ENCODE measurements at places on chromosomes 1 and 21.

- no peak for DNase-seq
Measured at GRCh38 chr1:209550519-209550918, 33.0 kb upstream of the CAMK1G start.

DNA sequence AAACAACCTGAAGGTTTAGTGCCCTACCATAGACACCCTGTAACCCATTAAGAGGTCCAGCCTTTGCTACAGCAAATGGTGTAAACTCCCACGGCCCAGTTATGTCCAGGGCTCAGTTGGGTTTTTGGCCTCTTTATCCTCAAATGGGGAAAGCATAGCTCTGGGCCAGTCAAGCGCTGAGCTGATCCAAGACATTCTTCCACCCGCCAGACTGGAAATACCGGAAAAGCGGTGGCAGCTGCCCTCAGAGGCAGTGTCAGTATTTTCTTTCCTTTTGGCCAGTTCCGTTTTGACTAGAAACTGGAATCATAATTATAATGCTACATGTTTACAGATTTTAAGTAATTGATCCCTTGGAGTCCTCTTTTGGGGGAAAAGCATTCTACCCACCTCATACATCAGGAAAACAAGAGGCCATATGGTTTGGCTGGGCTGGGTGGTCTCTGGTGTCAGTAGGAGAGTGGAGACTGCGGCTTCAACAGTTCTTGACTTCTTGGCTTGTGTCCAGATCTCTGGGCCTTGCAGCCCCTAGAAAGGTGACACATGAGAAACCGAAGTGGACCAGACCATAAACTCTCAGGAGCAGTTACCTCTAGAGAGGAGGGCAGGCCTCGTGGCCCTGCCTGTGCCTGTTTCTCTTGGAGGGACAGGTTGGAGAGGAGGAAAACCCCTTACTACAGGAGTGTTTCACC, 30.2 kb upstream of the CLDN14 start:
- DNase-seq = no peak

- DNase-seq = peak; percentile 83
Measured at GRCh38 chr21:39891111-39891510, 23.9 kb downstream of the PCP4 start.

- no peak for DNase-seq
Measured at GRCh38 chr1:22229379-22229778, 86.5 kb upstream of the WNT4 start.

GRCh38 chr1:95095833-95096217, 21.3 kb upstream of the TLCD4 start:
- no peak for DNase-seq

GRCh38 chr1:170886460-170886859, 48.9 kb upstream of the MROH9 start:
- no peak for DNase-seq

DNA sequence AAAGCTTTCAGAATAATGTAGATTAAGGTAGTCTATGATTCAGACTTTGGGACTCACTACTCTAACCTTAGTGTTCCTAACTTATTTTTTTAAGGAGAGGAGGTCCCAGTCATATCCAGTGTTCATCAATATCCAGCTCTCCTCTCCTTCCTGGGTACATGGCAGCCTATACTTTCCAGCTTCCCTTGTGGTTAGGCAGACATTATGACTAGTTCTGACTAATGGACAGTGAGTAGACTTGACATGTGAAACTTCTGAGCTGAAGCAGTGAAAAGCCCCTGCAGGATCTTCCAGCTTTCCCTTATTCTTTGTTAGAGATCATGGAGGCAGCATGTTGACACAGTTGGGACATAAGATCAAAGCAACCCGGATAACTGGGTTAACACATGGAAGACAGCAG, 144.2 kb downstream of the PTPRU start:
- no peak for DNase-seq

DNA sequence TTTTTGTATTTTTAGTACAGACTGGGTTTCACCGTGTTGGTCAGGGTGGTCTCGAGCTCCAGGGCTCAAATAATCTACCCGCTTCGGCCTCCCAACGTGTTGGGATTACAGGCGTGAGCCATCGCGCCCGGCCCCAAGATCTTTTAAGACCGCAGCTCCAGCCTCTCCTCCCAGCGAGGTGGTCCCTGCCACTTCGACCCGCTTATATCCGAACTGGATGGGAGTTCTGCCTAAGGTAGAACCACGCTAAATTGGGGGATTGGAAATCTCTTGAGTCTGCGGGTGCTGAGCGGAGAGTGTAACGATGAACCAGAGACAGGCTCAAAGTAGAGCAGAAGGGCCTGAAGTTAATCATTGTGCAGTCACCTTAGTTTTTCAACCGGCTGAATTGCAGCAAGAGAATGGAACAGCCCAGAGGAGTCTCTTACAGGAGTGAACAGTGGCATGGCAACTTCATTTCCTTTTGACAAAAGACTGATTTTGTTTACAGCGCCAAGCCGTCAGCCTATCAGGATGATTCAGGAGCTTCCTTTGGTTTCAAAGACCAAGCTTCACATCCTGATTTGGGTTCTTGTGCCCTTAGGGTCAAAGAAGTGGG, 726 bp upstream of the CYB5R1 start:
- no peak for DNase-seq

GRCh38 chr1:208303743-208304712, 59.8 kb upstream of the PLXNA2 start:
- no peak for DNase-seq

- DNase-seq = no peak
Measured at GRCh38 chr1:160853754-160854153, 8.9 kb downstream of the CD244 start.

- DNase-seq = no peak
Measured at GRCh38 chr1:7781501-7781900, 2.6 kb upstream of the PER3 start.

- DNase-seq = no peak
Measured at GRCh38 chr21:32682696-32683474, 44.9 kb downstream of the SYNJ1 start.

- DNase-seq = no peak
Measured at GRCh38 chr1:99548943-99549605, 96.8 kb upstream of the PALMD start.

DNA sequence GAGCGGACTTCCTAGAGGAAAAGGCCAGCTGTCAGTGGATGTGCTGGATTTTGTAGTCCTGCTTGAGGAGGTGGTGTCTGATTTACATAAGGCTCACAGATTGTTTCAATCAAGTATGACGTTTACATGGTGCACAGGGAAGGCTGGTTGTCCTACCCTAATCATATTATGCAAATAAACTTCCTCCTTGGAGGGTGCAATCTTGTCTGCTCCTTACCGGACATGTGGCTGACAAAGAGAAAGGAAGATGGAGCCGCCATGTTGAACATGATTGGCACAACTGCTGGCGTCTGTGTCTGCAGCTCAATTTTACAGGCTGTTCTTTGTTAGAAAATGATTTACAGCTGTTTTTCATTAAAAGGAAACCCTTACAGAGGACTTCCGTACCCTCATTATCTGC, 1656.1 kb downstream of the KCNT2 start:
- DNase-seq = no peak

GRCh38 chr1:242139986-242140385, 141.1 kb upstream of the MAP1LC3C start:
- no peak for DNase-seq

- no peak for DNase-seq
Measured at GRCh38 chr1:228917342-228917741, 182.1 kb downstream of the RHOU start.

DNA sequence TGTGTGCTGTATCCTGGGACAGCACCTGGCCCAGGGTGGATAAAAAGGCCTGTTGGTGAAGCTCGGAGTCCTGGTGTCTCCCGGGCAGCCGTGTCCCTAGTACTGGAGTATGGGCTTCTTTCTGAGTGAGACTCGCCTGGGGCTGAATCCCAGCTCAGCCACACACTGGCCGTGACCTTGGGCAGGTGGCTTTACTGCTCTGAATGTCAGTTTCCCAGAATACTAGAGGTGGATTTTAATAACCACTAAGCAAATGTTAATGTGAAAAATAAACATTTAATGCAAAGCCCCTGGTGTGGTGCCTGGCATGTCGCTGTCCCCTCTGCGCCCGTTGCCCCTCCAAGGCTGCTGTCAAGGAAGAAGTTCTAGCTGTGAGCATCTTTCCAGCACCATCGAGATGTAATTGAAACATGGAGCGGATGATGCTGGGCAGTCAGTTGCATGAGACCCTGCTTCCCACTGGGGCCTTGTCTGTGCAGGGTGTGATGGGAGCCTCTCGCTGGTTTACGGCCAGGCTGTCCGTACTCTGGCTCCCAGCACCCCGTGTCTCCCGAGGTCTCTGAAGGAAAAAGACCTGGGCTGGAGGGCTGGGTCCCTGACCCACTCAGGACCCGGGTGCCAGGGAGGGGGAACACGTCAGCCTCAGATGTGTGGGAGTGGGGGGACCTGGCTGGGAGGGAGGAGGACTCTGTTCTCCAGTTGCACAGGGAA, 527.8 kb downstream of the MATN1 start:
- no peak for DNase-seq

- no peak for DNase-seq
Measured at GRCh38 chr21:46226146-46226545, 2.4 kb downstream of the LSS start.

GRCh38 chr1:46582972-46583371, 21.1 kb downstream of the MKNK1 start:
- no peak for DNase-seq

GRCh38 chr21:41897700-41898099, 18.6 kb upstream of the PRDM15 start:
- DNase-seq = no peak

- no peak for DNase-seq
Measured at GRCh38 chr1:244224487-244225430, 173.7 kb downstream of the ZBTB18 start.

GRCh38 chr1:29478151-29478791, 241.9 kb downstream of the PTPRU start:
- no peak for DNase-seq

GRCh38 chr1:230204842-230205241, 137.8 kb downstream of the GALNT2 start:
- no peak for DNase-seq

DNA sequence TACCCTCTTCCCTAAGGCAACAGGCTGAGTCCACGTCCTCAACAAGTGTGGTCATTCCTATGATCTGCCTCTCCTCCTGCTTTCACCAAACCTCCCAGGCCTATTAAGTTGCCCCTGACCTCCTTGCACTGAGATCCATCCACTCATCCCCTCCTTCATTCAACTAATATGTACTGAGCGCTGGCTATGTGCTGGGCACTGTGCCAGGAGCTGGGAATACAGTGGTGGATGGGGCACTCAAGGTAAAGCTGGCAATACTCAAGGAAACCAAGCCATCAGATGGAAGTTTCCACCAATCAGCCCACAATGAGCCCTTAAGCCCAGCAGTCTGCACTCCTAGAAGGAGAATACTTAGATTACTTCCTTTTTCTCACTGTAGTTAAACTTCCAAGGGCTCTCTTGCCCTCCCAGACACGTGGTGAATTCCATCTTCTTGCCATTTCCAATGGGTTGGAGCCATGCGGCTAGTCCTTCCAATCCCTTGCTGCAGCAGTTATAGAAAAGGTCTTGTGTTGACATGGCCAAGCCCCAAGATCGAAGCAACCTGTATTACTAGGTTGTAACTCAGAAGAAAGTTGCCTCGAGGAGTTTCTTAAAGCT, 279.9 kb upstream of the RUNX1 start:
- no peak for DNase-seq

GRCh38 chr1:94738371-94738770, 81.8 kb upstream of the SLC44A3 start:
- no peak for DNase-seq

- DNase-seq = no peak
Measured at GRCh38 chr1:36384542-36385409, 948 bp downstream of the STK40 start.

- no peak for DNase-seq
Measured at GRCh38 chr1:91732291-91733107, 153.5 kb downstream of the TGFBR3 start.

GRCh38 chr21:36171336-36171735, 14.7 kb downstream of the DOP1B start:
- no peak for DNase-seq

DNA sequence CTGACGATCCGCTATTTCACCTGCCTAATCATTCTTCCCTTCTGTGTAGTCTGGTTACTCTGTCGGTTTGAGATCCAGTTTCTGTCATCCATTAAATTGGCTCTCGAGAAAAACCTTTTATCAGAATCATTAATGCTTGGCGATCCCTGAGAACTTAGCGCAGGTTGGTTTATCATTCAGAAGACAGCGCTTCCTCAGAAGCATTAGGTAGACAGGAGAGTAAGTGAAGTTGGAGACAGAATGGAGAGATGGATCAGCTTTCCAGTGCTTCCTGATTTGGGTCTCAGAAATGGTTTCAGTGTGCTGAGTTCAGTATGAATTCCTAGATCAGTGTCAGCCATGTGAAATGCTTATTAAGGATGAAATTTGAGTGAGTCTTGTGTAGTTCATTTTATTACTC, 1.3 kb downstream of the USP1 start:
- DNase-seq = peak; percentile 6

GRCh38 chr21:16181018-16181417, 451.2 kb downstream of the USP25 start:
- DNase-seq = no peak

GRCh38 chr1:35569936-35570335, 3.2 kb upstream of the TFAP2E start:
- DNase-seq = no peak

DNA sequence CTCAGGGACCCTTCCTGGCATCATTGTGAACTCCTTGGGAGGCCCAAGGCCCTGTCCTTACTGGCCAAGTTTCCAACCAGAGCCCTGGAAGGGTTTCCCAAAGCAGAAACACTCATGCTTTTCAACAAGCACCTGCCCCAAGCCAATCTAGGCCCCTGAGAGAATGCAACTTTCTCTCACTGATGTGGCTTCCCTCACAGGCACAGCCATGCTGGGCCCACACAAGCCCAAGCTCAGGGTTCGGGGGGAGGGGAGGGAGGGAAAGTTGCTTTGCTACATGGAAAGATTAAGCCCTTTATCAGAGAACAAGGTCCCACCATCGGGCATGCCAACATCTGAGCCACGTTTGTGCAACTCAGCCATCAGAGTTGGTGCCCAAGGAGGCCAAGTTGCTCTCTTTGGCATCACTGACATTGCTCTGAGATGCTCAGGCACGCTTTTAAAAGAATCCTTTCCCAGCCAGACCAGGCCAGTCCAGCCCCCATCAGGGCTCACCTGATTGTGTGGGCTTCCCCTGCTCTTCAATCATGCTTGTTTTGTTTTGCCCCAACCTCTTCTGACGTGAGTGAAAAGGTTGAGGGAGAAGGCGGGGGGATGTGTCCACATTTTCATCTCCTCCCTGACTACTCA, 43.5 kb downstream of the RIMS3 start:
- no peak for DNase-seq

DNA sequence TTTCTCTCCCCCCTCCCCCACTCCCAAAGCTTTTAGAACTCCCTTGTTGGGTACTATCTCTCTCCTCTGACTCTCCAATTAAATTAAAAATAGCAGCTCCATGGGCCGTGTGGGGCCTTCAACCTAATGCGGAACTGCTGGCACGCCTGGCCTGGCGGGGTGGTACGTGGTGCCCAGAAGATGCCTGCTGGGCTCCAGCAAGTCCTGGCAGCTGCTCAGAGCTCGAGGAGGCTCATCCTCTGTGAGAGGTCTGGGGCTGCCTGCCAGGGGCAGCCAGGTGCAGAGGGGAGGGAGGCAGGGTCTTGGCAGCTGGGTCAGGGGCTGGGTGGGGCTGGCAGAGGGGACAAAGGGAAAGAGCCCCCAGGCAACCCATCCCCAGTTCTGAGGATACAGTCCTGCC, 74.4 kb downstream of the ACTL8 start:
- DNase-seq = no peak

Data from putamen (tissue), 1 donor.